ENCODE measurements at places on chromosomes 5 and 9.

GRCh38 chr5:176152930-176153311 lies 85.3 kb upstream of the SIMC1 start:
- DNase-seq: no peak

DNA sequence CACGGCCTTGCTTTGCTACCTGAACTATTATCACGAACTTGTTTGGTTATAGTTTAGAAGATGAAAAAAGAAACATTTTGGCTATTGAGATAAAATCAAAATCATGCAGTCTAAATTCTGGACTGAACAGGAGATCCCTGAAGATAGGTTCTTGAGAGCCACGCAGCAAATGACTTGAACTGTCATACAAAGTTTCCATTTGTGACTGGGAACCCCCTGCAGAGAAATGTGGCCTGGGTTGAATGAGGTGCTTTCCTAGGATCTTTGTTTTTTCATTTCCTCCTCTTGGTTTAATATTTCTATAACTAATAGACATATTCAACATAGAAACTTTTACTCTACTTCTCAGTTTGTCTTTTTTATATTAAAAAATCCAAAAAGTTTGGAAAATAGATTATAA lies 184.7 kb upstream of the TRPM3 start:
- no peak for DNase-seq

DNA sequence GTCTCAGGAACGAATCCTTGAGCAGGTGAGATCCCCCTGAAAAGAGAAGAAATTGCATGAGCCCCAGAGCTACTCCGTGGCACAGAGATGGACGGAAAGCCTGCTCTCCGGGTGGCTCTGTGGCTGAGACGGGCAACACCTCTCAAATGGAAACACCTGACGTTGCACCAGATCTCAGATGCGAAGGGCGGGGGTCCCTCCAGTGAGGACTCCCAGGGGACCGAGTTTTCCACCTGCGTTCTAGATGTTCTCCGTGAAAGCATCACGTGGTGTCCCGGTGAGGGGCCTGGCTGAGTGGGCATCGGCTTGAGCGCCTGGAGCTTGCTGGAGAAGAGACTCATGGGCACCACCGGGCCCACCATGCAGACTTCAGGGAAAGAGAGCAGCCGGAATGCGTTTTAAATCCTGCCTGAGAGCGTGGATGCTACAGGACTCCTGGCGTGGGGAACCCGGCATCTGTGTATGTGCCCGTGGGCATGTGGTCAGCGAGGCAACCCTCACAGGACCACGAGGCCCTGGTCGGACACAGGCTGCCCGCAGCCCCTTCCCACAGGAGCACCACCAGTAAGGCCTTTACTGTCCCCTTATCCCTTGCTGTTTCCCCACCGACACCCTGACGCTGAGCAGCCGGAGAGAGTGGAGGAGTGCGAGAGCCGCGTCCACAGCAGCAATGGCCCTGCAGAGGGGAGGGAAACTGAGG lies 378.4 kb upstream of the IRX4 start:
- no peak for DNase-seq

DNA sequence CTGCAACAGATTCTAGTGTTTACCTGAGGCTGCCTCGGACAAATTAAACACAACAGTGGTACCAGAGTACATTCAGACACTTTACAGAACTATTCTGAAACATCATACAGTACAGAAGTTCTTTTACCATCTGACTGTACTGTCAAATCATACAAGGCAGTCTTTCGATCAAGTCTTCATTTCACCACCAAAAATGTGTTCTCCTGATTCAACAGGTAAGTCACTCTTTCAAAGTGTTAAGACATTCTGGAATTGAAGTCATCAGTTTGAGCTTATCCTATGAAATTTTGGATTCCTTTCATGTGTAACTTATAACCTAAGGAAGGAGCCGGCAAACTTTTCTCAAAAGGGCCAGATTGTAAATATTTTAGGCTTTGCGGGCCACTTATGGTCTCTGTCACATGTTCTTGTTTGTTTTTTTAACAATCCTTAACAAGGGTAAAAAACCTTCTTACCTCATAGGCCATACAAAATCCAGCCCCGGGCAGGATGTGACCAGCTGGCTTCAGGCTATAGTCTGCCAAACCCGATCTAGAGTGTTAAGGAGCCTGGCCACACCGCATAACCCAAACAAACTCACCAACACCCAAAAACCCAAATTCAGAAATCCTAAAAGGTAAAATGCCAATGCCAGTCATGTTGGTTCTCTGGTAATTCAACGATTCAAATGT lies 151.6 kb downstream of the DENND1A start:
- no peak for DNase-seq

DNA sequence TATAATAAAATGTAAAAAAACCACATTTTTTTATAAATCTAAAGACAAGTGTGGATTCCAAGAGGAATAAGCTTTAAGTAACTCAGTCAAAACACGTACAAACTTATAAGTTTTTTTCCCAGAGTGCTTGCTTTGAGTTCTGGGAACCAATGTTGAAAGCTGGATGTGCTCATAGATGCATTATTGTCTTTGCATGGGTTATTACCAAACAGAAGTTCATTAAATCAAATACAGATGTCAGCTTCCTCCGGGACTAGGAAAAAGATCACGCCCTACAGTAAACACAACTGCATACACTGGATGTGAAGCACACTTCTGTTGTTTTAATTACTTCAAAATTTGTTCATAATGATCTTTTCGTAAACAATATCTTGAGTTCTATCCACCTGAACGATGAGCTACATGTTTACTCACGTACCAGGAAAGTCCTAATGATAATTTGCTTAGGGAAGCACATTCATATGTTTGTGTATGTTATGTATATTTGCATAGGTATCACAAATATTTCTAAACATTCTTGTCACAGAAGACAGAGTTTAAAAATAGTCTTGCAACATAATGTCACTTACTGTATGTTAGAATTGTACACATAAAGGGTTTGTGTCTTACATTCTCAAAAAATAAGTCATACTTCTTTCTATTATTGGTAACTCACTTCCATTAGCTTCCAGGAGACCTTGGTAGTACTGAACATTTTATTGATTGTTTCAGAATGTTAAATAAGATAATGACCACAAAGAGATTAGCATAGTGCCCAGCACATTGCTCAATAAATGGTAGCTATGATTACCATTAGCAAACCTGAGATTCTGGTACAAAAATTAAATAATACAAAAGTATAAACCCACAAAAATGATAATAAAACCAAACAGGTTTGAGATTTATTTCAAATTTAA lies 427.4 kb downstream of the CETN3 start:
- DNase-seq: no peak

- DNase-seq: no peak
These were observed 9.3 kb upstream of the SCGB3A1 start for GRCh38 chr5:180600554-180601041.

DNA sequence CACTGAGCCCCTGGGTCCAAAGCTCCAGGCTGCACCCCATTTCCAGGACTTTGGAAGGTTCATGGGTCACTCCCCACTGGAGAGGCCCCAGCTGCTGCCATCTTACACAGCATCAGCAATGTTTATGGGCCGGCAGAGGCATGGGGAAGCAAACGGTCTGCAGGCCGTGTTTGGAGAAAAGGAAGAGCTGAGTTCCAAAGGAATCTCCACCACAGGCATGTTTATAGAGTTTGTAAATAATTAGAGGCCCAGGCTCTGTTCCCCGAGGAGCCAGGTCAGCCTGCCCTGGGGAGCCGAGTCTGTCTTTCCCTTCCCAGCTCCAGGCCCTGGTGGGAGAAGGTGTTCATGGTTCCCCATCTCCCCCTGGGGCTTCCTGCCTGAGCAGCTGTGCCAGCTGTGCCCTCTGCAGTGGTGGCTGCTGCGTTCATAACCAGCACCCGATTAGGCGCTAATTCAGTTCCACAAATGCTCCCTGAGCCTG lies 64.8 kb downstream of the COL27A1 start:
- no peak for DNase-seq

Data from activated CD4-positive, alpha-beta T cell treated with anti-CD3 and anti-CD28 coated beads for 24 hours (primary cell).